ENCODE measurements at places on chromosomes 6 and 20.

- no peak for DNase-seq
Observed at GRCh38 chr20:63402860-63403220, 41.7 kb upstream of the CHRNA4 start.

DNA sequence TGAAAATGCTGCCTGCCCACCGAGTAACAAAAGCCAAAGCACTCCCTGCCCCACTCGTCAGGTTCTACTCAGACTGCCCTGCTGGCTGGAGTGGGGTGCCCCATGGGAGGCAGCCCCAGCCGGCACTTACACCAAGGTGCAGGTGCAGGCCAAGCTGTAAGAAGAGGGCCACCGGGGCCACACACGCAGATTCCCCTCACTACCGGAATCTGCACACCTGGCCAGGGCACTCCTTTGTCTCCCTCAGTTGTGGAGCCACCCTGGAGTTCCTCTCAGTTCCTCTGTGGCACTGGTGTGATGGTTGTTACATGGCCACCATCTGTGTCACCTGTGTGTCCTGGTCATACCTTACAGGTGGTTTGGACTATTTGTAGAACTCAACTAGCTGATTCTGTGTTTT is 112.4 kb downstream of the FOXO3 start:
- DNase-seq = no peak

- DNase-seq = no peak
Observed at GRCh38 chr20:46229478-46230105, 78.7 kb downstream of the CDH22 start.

- no peak for DNase-seq
Observed at GRCh38 chr6:158631678-158632537, 12.6 kb downstream of the DYNLT1 start.

- no peak for DNase-seq
Observed at GRCh38 chr20:62452475-62453095, 23.2 kb downstream of the GATA5 start.

GRCh38 chr6:129642322-129642721 is 67.7 kb downstream of the ARHGAP18 start:
- DNase-seq = no peak

DNA sequence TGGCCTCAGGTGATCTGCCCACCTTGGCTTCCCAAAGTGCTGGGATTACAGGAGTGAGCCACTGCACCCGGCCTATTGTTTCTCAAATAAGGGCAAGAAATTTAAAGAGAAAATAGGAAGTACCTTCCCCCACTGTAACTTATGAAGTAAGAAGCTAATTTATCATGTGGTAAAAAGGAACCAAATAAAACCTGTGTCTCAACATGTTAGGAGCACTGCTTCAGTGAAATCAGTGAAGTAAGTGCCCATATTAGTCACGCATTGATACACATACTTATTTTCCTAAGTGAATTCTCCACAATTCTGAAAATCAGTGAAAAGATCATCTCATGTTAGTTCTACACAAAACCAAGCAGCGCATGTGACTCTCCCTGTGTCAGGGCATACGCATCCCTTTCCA is 14.2 kb upstream of the LPA start:
- no peak for DNase-seq

GRCh38 chr6:131356161-131356560 is 216.9 kb upstream of the ARG1 start:
- DNase-seq = no peak

DNA sequence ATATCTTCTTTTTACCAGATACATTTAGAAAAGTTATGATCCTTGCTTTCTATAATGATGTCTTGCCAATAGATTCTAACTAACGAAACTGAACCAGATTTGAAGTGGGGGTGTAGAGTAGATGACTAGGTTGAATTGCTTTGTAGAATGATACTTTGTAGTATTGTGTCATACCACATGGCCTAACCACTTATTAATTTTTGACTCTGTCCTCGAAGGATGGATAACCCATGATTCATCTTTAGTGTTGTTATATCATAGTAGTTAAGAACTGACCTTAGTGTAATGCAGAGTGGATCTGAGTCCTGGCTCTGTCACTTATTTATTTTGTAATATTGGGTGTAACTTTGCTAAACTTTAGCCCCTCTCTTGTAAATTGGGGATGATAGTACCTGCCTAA is 4.5 kb downstream of the PHF3 start:
- no peak for DNase-seq

DNA sequence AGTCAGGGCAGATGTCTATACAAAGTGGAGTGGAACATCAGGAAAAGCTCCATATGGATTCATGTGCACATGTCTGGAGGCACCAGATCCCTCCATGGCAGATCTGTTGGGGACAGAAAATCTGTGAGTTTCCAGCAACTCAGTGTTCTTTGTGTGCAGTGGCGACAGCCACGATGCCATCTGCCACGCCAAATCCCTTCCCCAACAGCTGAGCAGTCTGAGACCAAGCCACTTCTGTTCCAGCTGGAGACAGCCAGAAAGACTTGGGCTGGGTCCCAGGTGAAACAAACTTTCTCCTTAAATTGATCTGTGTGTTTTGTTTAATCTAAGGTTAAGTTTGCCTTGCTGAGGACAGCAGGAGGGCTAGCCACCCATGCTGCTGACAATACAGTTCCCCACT is 22.9 kb downstream of the FKBP1A start:
- no peak for DNase-seq

GRCh38 chr6:101249470-101249869 is 144.0 kb upstream of the GRIK2 start:
- no peak for DNase-seq

DNA sequence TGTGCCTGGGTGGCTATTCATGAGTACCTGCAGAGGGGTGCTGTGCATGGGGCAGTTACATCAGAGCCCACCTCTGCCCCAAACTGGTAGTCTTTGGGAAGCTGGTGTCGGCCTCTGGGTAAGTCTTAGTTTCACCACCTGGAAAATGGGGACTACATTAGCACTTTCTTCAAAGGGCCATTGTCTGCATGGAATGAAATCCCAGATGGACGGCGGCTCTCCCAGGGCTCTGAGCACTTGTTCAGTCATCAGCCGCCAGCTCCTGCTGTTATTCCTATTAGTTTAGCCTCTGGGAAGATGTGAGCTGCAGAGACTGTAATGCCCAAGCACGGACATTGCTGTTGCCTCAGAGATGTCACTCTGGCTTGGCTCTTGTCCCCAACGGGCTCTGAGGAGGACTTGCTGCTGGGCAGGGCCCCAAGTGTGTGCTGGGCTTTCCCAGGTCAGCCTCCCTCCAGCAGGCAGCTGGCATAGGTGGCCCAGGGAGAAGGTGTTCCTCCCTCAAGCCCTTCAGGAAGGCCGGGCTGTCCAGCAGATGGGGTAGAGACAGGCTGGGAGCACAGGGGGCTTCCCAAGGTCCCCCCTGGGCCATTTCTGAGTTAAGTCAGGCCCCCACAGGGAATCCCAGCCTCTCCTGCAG is 268.3 kb downstream of the TFAP2C start:
- DNase-seq = no peak

DNA sequence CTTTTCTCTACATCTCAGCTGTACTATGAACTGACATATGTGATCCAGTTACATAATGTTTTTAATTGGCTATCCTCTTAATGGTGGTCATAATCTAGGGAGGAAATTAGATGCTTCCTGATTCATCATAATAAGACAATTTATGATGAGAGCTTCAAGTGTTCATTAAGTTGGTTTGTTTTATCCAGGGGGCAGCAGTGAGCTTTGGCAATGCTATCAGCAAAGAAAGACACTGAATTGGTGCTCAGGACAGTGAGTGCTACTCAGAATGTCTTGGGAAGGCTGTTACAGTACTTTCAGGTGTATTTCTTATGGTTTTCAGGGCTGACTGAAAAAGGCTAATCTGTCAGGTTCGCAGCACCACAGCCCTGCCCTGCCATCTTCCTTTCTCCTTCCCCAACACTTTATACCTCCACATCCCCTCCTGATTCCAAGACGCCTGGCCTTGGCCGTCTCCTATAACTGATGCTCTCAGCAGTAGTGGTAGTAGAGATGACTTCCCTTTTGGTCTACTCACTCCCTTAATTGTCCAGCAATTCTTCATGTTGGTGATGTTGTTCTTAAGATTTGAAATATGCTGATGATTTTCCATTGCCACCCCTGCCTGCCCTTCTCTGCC is 67.0 kb upstream of the TNFAIP3 start:
- no peak for DNase-seq

DNA sequence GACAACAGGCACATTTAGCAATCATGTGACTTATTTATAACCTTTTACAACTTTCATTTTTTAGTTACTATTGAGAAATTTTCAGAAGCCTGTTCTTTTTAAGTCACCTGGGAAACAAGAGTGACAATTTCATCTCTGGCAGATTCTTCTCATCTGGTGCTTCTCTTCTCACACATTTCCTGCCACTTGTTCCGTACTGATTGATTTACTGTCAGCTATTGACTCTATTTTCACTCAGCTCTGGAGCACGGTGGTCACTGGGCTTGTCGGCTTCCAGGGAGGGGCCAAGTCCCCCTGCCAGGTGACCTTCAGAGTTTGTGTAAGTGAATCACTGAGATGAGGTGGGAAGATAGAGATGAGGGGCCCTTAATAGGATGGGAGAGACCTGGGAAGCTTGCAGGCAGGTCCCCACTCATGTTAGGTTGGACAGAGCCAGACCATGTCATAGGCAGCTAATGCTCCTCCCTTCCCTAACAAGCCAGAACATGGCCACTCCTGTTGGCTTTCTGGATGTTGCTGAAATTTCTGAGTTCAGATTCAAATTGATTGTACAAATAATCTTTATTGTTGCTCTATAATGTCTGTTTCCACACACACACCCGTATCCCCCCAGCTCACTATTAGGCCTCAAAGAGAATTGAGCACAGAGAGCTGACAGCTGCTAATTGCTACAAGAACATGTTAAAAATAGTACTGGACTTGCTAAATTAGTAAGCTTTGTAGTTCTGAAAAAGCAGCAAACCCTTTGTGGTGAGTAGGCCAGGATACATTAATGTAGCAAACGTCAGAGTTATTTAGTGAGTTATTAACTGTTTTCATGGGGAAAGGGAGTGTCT is 13.3 kb downstream of the DUSP22 start:
- no peak for DNase-seq

GRCh38 chr6:117550618-117551242 is 51.6 kb downstream of the GOPC start:
- no peak for DNase-seq

GRCh38 chr6:136410201-136411024 is 120.8 kb upstream of the BCLAF1 start:
- DNase-seq = no peak

DNA sequence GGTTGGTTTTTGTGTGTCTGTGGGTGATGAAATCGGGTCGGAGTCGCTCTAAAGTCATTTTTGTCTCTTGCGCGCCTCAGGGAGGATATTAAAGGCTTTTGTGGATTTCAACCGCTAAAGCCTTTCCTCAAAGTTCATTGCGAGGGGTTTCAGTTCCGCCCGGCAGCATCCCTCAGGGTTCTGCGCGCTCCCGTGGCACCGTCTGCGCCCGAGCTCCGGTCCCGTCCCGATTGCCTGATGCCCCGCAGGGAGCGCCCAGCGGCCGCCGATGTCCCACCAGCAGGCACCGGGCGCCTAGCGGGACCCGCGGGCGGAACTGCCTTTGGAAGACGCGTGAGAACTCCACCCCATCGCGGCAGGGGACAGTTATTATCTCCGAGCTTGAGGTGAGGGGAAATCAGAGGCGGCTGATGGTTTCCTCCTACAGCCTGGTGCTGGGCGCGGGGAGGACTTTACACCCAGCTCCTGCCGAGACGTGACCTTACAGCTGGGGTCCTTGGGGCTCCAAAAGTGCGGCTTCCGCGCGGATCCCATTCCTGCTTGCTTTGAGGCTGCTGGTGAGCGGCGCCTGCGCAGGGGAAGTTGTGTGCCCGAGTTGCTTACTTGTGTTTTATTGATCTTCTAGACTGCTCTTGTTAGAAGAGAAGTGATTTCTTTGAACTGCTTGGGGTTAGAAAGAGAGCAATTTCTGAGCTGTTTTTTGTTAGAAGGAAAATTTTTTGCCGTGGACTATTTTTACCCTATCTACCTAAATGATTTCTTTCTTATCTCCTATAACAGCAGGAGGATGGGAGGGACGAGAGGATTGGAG is 27.1 kb downstream of the ULBP1 start:
- no peak for DNase-seq

- DNase-seq = no peak
Observed at GRCh38 chr20:36301359-36302119, 4.6 kb upstream of the DLGAP4 start.

GRCh38 chr6:106056060-106056745 is 29.9 kb upstream of the PRDM1 start:
- DNase-seq = no peak

GRCh38 chr20:24481173-24481572 is 11.7 kb downstream of the SYNDIG1 start:
- DNase-seq = no peak

GRCh38 chr20:49587111-49587570 is 19.2 kb upstream of the PTGIS start:
- DNase-seq = no peak

GRCh38 chr20:44698351-44698750 is 16.8 kb upstream of the CCN5 start:
- no peak for DNase-seq

DNA sequence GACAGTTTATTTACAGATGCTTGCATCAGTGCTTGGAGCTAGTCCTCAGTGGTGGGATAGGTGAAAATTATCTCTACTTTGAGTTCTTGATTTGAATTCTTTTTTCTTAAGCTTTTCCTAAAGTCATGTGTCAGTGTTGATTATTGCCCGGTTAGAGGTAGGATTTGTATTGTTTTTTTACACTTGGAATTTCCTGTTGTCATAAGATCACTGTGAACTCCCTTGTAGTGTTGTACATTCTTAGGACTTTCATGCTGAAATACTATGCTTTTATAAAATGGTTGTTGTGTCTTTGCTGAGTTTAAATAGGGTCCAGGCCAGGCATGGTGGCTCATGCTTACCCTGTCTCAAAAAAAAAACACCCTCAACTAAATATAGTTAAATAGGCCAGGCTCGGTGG is 20.3 kb downstream of the ASXL1 start:
- DNase-seq = no peak

DNA sequence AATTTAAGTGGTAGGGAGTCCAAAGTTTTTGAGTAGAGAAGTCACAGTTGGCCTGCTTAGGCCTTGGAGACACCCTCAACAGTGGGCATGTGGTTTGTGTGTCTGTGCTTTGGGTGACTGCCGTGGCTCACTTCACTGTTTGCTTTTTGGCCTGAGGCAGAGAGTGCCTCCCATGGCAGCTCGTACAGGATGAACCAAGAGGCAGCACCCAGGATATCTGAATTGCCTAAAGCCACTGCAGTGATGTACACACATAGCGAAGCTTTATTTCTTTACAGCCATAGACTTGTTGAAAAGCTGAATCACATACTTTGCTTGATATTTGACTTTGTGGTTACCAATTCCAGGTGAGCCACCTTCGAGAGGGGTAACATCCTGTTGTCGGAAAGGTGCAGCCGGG is 21.6 kb downstream of the RREB1 start:
- no peak for DNase-seq

- no peak for DNase-seq
Observed at GRCh38 chr20:17961587-17961940, 7.0 kb downstream of the SNX5 start.

- DNase-seq = no peak
Observed at GRCh38 chr6:43687079-43687436, 533 bp downstream of the MRPS18A start.
